ENCODE measurements at places on chromosomes 2 and 18. TPM values are rescaled to one million over a fixed set of nuclear protein-coding genes. Genes with fewer than 3 reads are reported as not detected.

Gene PKDCC
- polyA plus RNA-seq = 0.61 TPM

Gene CRYGC
- not detected for polyA plus RNA-seq

- DNase-seq = no peak
Observed at GRCh38 chr18:23779696-23780303, 90.5 kb downstream of the LAMA3 start.

GRCh38 chr2:72828840-72829507 is 3.1 kb upstream of the EXOC6B start:
- DNase-seq = no peak

- no peak for DNase-seq
Observed at GRCh38 chr2:857937-858336, 92.7 kb upstream of the SNTG2 start.

DNA sequence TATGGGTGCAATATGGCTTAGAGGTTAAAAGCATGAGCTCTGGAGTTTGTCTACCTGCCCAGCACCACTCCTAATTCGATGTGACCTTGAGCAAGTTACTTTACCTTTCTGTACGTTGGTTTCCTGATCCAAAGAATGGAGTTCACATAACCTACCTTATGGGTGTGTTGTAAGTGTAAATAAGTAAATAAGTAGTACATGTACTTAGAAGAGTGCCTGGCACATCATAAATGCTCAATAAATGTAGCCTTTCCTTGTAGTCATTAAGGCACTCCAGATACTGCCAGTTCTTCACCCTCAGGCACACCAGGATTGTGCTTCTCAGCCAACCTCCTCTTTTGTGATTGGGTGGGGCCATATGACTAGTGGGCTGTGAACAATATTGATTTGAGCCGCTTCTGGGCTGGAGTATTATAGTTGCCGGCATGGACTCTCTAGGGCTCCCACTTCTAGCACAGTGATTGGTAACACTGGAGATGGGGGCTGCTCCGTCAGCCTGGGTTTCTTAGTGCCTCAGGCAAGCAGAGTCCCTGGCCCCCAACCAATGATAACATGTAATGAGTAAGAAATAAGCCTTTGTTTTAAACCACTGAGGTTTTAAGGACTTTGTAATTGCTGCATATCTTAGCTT is 101.7 kb upstream of the NOSTRIN start:
- no peak for DNase-seq

- DNase-seq = no peak
Observed at GRCh38 chr18:13653746-13654433, 72.5 kb downstream of the FAM210A start.

GRCh38 chr2:226445216-226445861 is 354.3 kb downstream of the IRS1 start:
- no peak for DNase-seq

DNA sequence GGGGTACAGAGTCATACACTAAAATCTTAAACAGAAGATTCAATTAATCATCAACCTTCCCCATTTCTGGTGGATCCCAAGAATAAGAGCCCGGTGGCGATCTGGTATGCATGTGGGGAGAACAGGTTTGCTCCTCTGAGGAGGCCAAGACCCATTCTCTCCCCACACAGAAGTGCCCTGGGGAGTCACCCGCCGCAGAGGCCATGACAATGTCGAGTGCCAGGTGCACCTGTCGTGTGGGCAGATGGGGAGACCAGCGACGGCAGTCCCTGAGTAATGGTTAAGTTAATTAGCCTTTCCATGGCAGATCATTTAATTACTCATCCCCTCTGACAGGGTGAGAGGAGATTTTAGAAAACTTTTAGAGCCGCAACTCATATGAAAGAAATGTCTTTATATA is 345.0 kb downstream of the NCKAP5 start:
- no peak for DNase-seq

- no peak for DNase-seq
Observed at GRCh38 chr2:105062158-105062557, 24.3 kb downstream of the MRPS9 start.

DNA sequence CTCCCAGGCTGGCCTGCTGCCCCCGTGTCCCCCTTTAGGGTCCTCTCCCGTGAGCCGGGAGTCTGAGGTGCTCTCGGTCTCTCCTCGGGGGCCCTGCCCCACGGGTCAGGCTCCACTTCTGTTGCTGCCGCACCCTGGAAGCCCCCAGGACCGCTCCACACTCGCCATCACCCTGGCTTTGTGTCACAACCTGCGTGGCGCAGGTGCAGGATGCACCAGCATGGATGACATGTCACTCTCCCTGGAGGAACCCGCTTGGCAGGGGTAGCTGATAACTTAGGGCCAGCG is 10.8 kb upstream of the ARHGEF4 start:
- DNase-seq = no peak

DNA sequence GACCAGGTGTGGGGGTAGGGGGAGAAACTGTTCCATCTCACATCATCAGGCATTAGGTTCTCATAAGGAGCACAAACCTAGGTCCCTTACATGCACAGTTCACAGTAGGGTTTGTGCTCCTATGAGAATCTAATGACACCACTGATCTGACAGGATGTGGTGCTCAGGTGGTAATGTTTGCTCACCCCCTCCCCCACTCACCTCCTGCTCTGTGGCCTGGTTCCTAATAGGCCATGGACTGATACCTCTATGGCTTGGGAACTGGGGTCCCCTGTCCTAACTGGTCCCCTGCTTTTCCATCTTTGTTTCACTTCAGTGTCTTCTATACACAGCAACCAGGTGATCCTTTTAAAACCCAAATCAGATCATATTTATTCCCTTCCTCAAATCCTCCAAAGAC is 267.8 kb downstream of the TNS1 start:
- no peak for DNase-seq

DNA sequence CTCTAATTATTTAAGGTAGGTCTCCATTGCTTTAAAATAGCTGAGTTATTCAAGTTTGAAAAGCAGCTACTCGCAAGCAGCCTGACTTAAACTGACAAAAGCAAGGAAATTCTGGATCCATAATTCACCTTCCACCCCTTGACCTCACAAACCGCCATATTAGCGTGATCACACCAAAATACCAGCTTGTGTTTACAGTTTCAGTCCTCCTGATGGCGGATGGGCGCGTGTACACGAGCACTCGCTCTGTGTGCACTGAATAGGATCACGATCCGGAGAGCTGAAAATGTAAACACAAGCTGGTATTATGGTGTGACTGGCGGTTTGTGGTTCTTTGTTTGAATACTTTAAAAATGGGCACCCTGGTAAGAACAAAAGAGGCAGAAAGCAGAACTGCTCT is 42.4 kb upstream of the PSMD14 start:
- DNase-seq = no peak

DNA sequence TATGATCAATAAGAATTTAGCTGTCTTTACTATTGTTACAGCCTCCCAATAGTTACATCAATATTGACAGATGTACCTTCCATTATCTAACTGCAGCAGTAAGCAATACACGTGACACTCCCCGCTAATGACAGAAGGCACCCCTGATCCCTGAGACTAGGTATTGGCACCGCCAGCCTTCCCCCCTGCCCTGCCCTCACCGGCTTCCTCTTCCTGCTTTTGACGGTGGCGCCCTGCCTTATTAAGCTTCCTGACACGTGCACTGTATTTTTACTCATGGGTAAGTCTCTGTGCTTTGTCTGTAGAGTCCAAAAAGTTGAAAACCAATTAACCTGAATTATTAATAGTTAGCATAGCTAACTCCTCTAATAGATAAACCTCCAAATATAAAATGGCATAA is 223.5 kb downstream of the EIPR1 start:
- DNase-seq = no peak

Measured in GM12878 (cell line).